Urinary bladder (tissue), 4 donors: ENCODE measurements at places on chromosomes 7 and 10. TPM values are rescaled to one million over a fixed set of nuclear protein-coding genes. Genes with fewer than 3 reads are reported as not detected.

Gene MGMT
- 28.5 TPM for total RNA-seq

GRCh38 chr10:13608246-13608853, 21.6 kb downstream of the PRPF18 start:
- no peak for DNase-seq

GRCh38 chr10:122333037-122333436, 41.5 kb upstream of the PLEKHA1 start:
- DNase-seq = no peak

DNA sequence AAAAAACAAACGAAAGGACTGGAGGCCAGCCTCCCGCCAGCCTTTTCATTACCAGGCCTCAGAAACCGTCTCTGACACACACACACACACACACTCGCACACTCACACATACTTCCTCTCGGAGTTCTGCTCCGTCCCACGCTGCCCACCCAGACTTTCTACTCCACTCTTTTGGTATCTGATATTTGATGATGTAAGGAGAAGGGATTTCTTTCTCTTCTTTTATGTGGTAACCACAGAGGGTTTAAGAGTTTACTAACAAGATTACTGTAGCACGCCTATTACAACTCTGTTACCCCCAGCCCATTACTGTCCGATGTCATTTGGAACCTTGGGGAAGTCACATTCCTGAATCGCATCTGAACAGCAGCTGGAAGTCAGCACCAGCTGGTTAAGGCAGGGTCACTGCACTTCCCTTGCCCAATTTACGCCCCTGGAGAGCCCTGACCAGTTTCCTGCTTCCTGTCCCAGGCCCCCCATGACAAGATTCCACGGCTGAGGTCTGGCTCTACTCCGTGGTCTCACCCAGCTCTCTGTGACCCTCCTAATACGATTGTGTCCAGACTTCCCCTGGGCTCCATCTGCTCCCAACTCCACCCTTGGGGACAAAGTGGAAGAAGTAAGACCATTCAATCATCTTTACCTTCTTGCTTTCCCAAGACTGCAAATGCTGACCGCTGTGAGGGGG, 1.1 kb downstream of the DENND2A start:
- no peak for DNase-seq

GRCh38 chr10:77253556-77254064, 384.0 kb downstream of the KCNMA1 start:
- DNase-seq = no peak

DNA sequence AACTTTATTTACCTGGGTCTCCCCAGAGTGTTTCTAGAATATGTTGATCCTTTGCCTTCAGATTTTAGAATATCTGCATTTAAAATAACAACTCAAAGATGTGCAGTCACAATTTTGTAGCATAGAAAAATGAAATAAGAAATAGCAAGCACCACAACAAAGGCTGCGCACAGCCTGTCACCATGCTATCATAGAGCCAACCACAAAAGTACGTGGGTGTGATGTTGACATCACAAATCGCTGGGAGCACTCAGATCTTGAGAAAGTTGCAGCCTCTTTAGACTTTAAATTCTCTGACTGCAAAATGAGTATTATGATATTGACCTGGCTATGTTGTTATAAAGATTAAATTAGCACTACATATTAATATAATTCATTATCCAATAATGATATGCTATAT, 177.9 kb downstream of the TNS3 start:
- DNase-seq = no peak

DNA sequence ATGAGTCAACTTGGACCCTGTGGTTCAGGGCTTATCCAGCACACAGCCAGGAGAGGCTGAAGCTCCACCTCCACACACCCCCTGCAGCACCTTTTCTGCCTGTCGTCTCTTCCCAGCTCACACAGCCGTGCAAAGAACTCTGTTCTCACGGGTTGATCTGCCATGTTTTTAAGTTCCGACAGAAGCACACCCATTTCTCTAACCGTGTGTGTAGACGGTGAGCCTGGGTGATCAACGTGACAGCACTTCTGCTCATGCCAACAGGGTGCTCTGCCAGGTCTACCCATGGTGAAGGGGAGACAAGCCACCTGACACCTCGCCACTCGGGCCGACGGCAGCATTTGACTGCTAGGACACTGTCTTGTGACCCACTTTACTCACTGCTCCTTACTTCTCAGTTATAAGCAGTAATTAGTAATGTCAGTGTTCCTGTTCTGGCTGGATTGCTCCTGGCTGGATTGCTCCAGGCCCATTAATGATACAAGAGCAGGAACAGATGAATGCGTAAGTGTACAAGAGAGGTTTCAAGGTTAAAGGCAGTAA, 90.5 kb downstream of the RNF216 start:
- DNase-seq = no peak

DNA sequence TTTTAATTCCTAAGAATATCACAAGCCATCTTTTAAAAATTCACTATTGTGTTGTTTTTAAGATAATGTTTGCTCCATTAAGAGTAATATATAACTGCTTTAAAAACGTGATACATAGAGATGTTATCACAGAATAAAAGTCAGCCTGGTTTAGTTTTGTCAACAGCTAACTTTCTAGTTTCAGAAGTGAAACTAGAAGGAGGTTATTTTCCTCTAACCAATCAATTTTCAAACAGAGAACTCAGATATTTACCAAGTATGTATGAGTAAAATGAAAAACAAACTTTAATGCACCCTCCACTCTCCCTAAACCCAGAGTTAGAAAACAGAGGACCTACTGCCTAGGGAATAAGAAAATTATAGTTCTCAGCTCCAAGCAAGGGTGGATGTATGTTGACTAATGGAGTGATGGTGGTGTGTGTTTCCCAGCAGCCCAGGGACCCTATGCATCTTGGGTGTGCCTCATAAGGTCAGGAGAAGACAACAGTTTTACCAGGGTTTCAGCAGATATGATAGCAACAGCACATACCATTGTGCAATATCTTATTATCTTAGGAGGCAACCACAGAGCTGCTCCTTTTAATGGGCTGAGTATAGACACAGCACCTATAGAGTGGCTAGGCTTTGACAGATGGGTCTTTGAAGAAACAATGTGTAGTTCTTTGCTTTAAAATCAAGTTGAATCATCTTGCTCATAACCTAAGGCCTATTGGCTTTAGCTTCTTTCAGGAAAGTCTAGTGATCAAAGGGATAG, 58.4 kb downstream of the PTPRZ1 start:
- DNase-seq = no peak
